ENCODE measurements at places on chromosomes 2 and 18.

DNA sequence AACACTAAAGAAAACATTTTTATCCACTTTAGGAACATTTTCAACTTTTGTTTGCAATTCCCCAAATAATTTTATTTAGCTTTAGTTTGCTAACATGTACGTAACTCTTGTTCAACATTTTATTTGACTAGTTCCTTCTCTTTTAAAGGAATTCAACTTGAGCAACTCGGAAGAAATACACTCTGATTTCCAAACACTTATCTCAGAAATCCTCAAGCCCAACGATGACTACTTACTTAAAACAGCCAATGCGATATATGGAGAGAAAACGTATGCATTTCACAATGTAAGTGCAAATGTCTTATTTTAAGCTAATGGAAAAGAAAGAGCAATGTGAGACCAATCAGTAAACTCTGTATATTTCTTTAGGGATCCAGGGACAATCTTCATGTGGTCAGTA is 10.1 kb downstream of the SERPINB10 start:
- DNase-seq, result no peak

- DNase-seq, result peak; percentile 46
Measured at GRCh38 chr18:74353169-74353775, 37.6 kb downstream of the C18orf63 start.

DNA sequence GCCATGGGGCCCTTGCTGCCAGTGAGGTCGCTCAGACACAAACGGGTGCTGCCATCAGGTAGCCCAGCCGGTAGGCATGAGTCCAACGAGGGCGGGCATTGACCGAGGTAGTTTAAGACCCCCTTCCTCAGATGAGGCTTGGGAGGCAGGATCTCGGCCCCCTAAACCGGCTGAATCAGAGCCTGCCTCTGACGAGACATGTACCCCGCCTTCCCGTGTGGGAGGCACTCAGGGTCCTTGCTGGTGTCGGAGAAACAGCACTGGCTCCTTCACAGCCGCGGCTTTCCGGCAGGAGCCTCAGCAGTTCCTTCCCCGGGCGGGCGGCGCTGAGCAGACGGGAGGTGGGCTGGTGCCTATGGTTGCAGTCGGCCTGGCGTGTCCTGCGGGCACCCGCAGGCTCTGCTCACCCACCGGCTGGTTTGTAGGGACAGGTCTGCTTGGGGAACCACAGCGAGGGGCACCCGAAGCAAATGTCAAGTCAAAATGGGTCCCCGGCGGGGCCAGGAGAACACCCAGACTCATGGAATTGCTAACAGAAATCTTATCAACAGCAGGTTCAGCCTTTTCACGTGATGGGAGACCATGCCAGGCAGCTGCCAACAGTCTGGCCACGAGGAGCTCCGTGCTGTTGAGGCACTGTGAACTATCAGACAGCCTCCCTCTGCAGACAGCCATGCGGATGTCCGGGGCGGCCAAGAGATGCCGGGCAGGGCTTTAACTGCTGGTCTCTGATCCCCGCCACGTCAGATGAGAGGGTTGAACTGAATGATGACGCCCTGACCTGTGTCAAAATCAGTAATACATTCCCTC is 2.8 kb downstream of the KCNG2 start:
- DNase-seq, result no peak

DNA sequence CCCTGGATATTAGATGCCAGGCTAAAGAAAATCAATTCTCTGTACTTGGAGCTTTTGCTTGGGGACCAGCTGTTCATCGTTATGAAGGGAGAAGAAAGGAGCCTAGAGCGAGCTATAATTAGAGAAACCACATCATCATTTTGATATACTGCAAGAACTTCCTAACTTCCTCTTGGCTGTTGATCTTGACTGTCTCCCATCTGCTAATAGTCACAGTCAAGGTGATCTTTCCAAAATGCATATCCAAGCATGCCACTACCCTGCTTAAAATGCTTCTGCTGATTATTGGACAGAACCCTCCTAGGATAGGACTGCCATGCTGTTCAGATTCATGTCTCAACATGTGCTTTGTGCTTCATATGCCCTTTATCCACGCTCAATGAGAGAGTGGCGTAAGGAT is 54.8 kb downstream of the RAPGEF4 start:
- DNase-seq, result no peak

GRCh38 chr2:101508636-101509035 is 33.7 kb upstream of the RFX8 start:
- DNase-seq, result no peak

GRCh38 chr2:2708575-2709430 is 377.7 kb upstream of the MYT1L start:
- DNase-seq, result no peak

DNA sequence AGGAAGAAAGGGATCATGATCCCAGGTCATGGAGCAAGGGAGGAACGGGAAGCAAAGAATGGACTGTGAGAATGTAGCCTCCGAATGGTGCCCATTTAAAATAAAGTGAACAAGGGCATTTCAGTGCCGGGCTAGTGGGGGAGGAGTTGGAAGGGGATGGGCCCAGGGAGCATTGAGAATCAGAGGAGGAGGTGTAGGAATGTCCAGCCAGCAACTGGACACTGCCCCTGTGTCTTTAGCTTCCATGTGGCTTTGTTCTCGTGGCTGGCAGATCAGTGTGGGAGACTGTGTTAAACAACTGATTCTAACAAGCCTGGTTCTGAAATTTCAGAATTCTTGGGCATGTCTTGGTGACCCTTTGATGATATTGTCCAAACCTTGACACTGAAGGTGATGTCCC is 1.4 kb upstream of the RNF103 start:
- DNase-seq, result no peak

- no peak for DNase-seq
Measured at GRCh38 chr2:108615480-108616090, 81.3 kb downstream of the LIMS1 start.

Data from activated CD4-positive, alpha-beta T cell treated with anti-CD3 and anti-CD28 coated beads, Interleukin-2, amount 50 U/mL, for 16 hours (primary cell).